Stimulated activated CD8-positive, alpha-beta memory T cell treated with anti-CD3 and anti-CD28 coated beads, Interleukin-4, amount 100 ng/mL, for 4 hours (primary cell): ENCODE measurements at places on chromosomes 12 and 14.

DNA sequence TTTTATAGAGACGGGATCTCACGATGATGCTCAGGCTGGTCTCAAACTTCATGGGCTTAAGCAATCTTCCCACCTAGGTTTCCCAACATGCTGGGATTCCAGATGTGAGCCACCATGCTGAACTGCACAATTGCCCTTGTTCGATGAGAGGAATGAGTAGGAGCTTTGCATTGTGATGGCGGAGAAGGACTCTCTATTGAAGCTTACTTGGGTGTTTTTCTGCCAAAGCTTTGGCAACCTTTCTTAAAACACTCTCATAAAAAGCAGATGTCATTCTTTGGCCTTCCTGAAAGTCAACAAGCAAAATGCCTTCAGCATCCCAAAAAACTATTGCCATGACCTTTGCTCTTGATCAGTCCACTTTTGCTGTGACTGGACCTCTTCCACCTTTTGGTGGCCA lies 904.8 kb upstream of the TMEM132C start:
- DNase-seq, result no peak

DNA sequence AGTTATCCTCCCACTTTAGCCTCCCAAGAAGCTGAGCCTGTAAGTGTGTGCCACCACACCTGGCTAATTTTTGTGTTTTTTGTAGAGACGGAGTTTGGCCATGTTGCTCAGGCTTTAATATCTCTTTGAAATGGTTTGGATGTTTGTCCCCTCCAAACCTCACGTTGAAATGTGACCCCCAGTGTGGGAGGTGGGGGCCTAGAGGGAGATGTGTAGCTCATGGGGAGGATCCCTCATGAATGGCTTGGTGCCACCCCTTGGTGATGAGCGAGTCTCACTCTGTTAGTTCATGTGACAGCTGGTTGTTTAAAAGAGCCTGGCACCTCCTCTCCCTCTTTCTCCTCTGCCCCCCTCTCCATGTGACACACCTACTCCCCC lies 23.6 kb upstream of the TTC7B start:
- no peak for DNase-seq

DNA sequence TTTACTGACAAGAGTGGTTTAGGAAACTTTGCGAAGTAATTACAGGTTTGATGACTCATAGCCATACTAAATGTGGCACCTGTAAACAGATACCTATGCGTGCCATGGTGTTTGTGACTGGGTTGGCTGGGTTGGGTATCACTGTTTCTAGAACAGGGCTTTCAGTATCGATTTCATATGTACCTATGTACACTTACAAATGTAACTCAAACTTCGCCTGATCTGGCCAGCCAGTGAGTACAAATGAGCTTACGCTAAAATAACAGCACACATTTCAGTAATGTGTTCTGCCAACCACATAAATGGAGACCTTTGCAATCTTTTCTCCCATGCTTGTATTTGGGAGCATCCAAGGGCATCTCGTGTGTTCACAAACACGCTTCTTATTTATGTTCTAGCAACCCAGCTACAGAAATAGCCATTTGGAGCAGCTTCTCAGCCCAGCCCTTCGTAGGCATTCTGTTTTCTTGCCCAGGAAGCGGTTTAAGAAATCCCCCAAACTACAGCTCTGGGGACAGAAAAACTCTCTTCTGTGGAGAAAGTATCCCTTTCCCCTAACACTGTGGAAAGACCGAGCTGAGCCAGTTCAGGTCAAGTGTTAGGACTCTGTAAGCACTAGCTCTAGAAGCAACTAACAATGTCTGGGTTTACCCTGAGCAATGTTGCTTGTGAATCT lies 42.3 kb upstream of the MDM1 start:
- no peak for DNase-seq

GRCh38 chr12:116539905-116540482 lies 19.2 kb upstream of the MAP1LC3B2 start:
- no peak for DNase-seq

- DNase-seq, result no peak
Measured at GRCh38 chr12:66903782-66904396, 225.0 kb upstream of the GRIP1 start.
